Heart right ventricle (tissue), 16 donors: ENCODE measurements at places on chromosomes 7 and 10. TPM values are rescaled to one million over a fixed set of nuclear protein-coding genes. Genes with fewer than 3 reads are reported as not detected.

The C7orf57 gene
- not detected for total RNA-seq

The CRYGN gene
- not detected for total RNA-seq

The EN2 gene
- not detected for total RNA-seq

The CCDC172 gene
- total RNA-seq: not detected
